ENCODE measurements at places on chromosomes 3 and 15. TPM values are rescaled to one million over a fixed set of nuclear protein-coding genes. Genes with fewer than 3 reads are reported as not detected.

GRCh38 chr15:68518046-68518445 lies 60.7 kb upstream of the CORO2B start:
- H3K4me3 ChIP-seq, result no peak overlapping the region
- DNase-seq, result no peak
- H3K4me1 ChIP-seq, result peaks cover 28% of the 10 kb centered on the region
- no peaks in the 10 kb centered on the region for H3K27me3 ChIP-seq
- no peak overlapping the region for H3K27ac ChIP-seq

Gene PLA2G4F
- 0.16 TPM for total RNA-seq

Gene TMEM89
- 0.53 TPM for total RNA-seq

Gene LINGO1
- total RNA-seq, result 60.5 TPM

DNA sequence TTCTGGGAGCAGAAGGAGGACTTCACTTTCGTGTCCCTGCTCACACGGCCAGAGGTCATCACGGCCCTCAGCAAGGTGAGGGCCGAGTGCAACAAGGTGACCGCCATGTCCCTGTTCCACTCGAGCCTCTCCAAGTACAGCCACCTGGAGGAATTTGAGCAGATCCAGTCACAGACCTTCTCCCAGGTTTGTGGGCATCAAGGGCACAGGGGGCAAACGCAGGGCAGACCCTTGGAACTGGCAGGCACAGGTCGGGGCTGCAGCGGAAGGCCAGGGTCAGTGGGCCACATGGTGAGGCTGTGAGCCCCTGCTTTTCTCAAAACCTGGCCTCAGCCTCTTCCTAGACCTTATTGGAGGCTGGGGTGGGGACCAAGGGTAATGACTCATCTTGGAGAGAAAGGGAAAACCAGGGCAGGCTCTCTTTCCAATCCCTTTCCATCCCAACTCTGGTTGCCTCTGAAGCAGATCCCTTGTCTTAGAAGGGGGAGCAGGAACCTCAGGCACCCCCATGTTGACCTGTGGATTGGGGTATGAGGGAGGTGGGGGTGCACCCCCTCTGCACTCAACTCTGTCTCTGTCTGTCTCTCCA lies 29.5 kb downstream of the DNAH1 start:
- no peaks in the 10 kb centered on the region for H3K36me3 ChIP-seq
- H3K4me3 ChIP-seq, result no peak overlapping the region
- H3K4me1 ChIP-seq, result no peaks in the 10 kb centered on the region
- H3K27me3 ChIP-seq, result no peaks in the 10 kb centered on the region
- DNase-seq, result no peak
- H3K27ac ChIP-seq, result no peak overlapping the region

All from WTC11 (cell line).